Cortex of kidney (tissue), 1 donor: ENCODE measurements at places on chromosomes 6 and 20.

GRCh38 chr6:91781946-91782345 lies 1195.1 kb upstream of the MAP3K7 start:
- DNase-seq, result no peak

GRCh38 chr20:44643596-44644229 lies 7.8 kb downstream of the ADA start:
- no peak for DNase-seq

GRCh38 chr20:8321001-8321400 lies 188.9 kb downstream of the PLCB1 start:
- DNase-seq, result no peak

DNA sequence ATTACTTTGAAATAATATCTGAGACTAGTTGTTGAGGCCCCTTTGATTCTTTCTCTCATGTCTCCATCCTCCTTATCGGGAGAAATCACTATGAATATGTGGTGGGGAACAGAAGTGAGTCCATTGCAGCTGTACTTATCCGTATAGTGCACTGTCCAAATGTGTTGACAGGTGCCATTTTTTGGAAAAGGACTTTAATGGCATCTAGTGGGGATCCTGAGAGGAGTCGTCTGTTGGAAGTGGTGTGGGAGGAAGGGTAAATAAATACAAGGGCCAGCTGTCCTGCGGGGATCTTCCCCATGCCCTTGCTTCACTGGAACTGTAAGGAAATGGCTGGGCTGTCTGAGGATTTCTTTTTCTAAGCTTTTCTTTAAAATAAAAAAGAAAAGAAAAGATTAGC lies 19.4 kb downstream of the TPX2 start:
- DNase-seq, result no peak

DNA sequence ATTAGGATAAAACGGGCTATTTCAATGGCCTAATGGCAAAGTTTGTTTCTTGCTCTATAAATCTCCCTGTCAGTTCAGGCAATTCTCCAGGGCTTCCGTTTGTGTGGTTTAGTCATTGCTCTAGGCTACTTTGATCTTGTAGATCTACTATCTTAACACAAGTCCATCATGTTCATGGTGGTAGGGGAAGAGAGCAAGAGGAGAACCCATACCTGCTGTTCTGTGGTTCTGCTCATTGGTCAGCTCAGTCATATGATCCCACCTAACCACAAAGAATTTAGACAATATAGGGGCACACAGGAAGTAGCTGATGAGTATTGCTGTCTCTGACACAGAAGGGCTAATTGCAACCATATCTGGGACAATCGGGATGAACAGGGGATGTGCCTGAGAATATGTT lies 4.9 kb upstream of the DEK start:
- no peak for DNase-seq

GRCh38 chr6:106510090-106510970 lies 119.0 kb downstream of the RTN4IP1 start:
- no peak for DNase-seq

DNA sequence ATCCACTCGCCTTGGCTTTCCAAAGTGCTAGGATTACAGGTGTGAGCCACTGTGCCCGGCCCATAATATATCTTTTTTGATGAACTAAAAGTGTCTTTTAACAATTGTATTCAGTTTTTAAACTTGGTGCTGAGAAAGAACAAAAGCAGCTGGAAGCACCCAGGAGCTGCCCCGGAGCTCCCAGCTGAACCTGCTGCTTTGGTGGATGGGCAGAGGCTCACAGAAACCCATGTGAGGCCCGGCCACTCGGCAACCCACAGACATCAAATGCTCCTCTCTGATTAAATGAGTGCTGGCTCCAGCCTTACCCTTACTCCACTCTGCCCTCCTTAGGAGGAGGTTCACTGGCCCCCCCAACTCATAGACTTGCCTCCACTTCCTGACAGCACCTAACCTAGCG lies 59.4 kb upstream of the FRMD1 start:
- no peak for DNase-seq

DNA sequence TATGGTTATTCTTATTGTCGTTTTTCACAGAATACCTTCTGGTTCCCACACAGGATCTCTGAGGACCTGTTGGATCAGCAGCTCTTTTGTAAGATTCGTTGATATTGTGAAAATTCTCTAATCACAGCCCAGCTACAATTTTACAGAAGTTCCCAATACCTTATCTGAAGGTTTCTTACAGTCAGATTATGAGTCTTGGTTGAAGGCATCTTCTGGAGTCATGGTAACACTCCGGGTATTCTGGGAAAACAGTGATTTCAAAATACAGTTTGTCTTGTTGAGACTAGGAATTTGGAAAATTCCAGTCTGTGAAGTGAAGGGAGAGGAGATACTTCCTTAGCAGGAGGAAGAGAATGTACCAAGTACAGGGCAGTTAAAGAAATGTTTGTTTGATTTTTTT lies 22.2 kb upstream of the HLA-C start:
- no peak for DNase-seq

DNA sequence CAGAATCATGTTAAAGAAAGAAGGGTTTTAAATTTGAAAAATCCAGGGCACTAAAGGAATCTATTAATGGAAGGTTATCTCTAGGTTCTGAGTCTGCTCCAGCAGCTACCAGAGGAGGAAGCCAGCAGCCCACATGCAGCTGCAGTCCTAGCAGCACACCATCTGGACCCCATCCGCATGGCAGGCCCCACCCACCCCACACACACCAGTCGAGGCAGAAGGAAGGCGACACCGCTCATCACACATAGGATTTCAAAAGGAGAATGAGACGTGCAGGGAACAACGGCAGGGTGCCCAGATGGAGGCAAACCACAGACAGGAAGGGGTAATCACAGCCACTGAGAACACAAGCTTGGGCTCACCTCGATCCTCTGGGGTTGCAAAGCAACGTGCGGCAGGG lies 78.9 kb downstream of the GINS1 start:
- no peak for DNase-seq

DNA sequence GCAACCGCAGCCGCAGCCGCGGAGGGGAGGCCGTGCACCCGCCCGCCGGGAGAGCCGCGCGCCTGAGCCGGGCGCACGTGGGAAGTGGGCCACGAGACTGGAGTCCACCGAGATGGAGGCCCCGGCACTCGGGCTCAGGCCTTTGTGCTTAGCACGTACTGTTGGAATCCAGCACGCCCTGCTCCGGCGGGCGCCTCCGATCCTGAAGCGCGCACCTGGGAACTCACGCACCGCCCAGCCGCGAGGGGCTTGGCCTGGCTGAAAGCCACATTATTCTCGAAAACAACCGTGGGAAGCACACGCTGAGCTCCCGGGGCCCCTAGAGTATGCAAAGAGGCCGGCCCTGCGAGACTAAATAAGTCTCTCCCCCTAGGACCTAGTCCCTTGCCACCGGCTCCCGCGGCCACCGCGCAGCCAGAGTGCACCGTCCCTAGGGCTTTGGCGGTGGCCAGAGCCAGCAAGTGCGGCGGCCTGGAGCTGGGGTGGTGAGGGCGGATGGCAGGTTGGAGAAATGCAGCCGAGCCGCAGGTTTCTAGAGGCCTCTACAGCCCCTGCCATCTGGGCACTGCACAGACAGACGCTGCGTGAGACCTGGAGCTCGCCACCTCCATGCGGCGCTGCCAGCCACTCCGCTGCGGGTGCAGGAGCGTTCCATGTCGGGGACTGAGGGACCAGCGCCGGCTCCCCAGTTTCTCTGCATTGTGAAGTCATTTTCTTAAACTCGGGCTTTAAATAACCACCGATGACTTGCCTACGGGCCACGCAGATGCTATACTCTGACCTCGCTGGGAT lies 42.0 kb upstream of the LY86 start:
- no peak for DNase-seq

DNA sequence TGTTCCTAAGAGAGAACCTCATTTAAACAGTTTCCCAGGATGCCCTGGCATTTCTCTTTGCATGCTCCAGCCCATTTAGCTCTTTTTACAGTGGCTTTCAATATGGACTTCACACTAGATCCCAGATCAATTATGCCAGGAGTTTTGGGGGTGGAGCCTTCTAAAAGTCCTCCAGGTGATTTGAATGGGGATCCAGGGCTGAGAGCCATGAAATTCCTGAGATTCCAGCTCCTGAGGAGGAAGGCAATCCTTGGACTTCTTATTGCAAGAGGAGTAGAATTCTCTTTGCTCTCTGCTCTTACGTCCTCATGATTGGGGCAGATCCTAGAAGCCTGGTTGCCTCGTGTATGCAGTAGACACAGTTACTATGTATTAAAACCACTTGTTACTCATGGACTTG lies 184.2 kb downstream of the DHX35 start:
- DNase-seq, result no peak

- DNase-seq, result no peak
Measured at GRCh38 chr6:42100029-42100901, 42.2 kb downstream of the C6orf132 start.

DNA sequence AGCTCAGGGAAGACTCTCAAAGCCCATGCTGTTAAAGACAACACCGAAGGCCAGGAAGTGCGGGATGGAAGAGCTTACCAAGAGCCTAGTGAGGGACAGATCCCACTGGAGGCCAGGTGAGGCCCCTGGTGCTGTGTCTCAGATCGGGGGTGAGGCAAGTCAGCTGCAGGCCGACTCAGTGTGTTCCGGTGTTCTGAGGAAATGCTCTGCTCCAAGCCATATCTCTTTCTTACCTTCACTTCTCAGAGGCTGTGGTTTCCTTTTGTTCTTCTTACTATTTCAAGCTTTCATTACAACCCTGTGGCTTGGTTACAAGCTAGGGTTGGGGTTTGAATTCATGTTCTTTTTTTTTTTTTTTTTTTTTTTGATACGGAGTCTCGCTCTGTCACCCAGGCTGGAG lies 114.3 kb upstream of the ZFP64 start:
- no peak for DNase-seq

DNA sequence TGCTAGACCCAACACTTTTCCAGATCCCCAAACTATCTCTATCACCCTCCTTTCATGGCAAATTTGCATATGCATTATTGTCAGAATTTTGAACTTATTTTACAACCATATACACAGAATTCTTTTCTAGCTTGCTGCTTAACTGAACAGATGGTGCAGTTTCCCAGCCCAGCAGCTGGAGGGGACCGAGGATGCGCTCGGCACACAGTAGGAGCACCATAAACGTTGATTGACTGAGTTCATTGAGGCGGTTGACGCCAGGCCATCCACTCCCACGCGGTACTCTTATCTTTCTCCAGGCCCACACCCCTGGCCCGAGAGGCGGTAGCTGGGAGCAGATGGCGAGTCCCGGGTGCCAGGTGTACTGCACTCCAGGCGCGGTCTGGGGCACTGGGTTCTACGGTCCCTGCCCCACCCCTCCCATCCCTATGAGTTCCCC lies 6.8 kb upstream of the SOX4 start:
- DNase-seq, result no peak

DNA sequence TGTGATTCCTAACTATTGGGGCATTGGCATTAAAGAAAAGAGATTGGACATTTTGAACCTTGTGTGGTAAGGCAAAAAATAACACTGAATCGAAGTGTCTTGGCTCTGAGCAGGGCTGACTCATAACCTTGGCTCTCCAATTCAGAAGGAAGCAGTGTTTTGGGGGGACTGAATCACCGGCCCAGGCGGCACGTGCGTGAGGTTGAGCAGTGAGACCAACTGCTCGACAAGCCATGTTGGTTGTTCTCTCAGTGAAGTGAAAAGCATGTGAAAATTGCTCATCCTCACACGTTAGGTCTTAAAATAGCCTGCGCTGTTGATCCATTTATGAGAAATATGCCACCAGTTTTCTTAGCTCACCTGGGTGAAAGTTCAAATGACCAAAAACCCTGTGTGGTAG lies 137.8 kb upstream of the SPACA1 start:
- no peak for DNase-seq

- DNase-seq, result no peak
Measured at GRCh38 chr6:152503546-152503945, 133.6 kb downstream of the SYNE1 start.

GRCh38 chr6:44833248-44833647 lies 445.7 kb downstream of the CDC5L start:
- DNase-seq, result no peak

GRCh38 chr20:57450419-57450818 lies 59.2 kb downstream of the RBM38 start:
- no peak for DNase-seq

DNA sequence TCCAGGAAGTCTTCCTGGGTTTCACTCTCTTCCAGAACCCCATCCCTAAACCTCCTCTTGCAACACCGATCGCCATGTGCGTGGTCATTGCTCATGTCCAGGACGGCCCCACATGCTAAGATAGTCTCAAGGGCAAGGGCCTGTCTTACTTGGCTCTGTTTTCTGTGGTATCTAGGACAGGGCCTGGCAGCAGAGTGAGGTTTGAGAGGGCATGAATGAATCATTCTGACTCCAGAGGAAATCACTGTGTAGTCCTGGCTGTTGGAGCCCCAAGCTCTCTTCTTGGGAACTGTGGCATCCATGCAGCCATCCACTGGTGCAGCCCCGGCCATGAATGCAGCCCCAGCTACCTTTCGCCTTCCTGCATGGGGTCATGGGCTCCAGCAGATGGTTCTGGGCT lies 12.4 kb downstream of the SIRPA start:
- DNase-seq, result no peak

DNA sequence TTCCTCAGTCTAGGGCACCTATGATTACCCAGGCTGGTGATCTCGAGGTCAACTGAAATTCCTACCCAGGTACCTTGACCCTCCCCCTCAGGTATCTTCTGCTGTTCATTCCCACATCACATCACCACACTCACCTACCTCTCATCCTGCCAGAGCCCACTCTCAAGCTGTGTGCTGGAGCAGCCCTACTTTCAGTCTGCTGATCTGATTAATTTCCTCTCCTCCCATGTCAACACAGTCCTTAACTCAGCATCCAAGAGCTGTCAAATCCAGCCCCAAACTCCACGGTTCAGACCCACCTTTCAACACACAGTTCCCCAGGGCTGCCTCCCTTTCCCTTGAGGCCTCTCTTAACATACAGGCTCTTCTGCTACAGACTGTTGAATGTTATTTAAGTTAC lies 42.4 kb downstream of the EZR start:
- no peak for DNase-seq

GRCh38 chr6:80182308-80182707 lies 75.8 kb downstream of the BCKDHB start:
- DNase-seq, result no peak

DNA sequence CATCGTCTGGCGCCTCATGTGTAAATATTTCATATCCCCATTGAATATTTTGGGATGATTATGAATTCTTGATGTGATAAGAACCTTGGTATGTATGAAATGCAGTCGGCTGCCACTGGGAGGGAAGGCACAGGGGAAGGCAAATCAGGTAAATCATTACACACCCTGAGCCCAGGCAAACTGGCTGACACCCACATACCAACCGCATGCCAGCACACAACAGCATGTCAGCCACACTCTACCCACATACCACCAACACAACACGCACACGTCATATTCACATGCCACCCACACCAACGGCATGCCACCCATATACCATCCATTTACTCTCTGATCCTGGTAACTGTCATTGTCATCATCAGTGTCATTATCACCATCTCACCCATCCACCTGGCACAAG lies 28.3 kb upstream of the MDGA1 start:
- no peak for DNase-seq
